ENCODE measurements at places on chromosomes 1 and 21.

GRCh38 chr1:173222149-173223030, 15.3 kb upstream of the TNFSF4 start:
- no peak for DNase-seq

GRCh38 chr1:200921571-200922110, 26.9 kb downstream of the INAVA start:
- no peak for DNase-seq

GRCh38 chr1:195763146-195763906, 844.9 kb downstream of the KCNT2 start:
- DNase-seq = no peak

GRCh38 chr1:236429715-236430274, 35.7 kb downstream of the EDARADD start:
- DNase-seq = no peak

DNA sequence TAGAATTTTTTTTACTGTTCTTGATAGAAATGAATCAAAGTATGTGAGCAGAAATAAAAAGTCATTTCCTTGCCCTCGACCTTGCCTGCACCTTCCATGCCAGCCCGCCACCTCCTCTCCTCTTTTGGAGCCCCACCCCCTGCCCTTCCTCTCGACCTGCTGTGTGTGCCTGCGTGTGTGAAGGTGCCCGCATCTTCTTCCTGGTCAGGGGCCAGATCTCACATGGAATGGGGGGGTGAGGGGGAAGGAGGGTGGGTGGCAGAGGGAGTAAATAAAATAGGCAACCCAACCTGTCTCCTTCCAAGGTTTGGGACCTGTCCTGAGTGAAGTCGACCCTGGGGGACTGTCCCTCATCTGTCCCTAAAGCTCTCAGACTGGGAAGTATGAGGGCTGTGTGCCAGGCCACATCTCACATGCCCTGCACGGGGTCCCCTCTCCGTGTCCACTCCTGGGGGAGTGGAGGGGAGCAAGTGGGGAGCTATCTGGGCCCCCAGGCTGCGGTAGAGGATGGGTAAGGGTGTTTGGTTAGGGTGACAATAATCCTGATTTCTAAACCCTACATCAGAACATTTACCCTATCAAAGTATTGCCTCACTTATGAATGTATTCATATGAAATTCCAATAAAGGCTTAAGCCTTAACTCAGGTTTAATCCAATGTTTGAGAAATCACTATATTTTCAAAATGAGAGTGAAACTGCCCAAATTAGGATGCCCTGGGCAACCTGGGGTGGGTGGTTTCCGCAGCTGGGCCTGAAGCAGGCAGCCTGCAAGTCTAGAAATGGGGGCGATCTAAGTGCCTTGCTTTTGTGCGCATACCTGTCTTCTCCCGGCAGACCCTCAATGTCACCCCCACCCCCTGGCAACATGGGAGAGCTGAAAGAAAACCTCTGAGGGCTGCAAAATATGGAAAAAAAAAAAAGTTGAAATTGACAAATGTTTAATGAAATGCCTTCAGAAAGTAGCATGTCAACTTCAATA, 15.4 kb downstream of the AMPD2 start:
- no peak for DNase-seq

- DNase-seq = no peak
These were observed 80.2 kb downstream of the RIPK4 start for GRCh38 chr21:41686664-41687063.

Measured in stimulated activated CD8-positive, alpha-beta memory T cell treated with anti-CD3 and anti-CD28 coated beads, Interleukin-7, amount 100 ng/mL, for 1 hour (primary cell).